ENCODE measurements at places on chromosomes 3 and 15.

- DNase-seq: no peak
Observed at GRCh38 chr3:24886501-24886900, 391.9 kb upstream of the THRB start.

GRCh38 chr3:156299569-156299968 lies 179.2 kb downstream of the KCNAB1 start:
- DNase-seq: peak; percentile 86

- no peak for DNase-seq
Observed at GRCh38 chr15:100226107-100226506, 115.7 kb downstream of the ADAMTS17 start.

DNA sequence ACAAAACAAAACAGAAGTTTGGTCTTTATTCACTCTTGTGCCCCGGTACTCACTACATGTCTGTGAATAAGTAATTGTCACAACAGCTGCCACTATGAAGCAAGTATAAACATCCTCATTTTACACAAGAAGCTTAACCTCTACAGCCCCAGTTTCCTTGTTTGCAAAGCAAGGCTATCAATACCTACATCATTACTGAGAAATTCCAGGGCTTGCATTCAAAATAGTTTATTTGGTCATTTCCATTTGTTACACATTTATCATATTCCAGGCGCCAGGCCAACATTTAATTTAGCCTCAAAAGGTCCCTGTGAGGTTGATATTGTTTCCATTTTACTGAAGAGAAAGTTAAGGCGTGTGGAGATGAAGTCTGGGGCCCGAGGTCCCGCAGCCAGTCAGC lies 161.4 kb upstream of the LRTM1 start:
- DNase-seq: no peak

DNA sequence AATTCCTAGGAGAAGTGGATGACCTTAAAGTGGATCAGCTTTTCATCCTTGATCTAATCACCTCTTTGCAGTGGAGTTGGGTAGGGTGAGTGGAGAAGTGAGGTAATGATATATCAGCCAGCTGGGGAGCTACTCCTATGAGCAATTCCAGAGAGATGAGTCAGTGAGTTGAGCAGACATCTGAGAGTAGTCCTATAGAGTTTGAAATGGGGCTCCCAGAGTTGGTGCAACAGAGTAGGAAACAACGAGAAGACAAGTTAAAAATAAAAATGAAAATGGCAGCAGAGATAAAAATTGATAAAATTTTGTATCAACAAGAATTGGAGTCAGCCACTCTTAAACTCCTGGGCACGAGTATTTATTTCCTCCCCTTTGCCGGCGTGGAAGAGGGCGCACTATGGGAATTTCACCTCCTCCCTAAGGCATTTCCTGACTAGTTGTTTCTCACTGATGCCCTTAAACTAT lies 150.8 kb upstream of the DPH6 start:
- DNase-seq: no peak
